ENCODE measurements at places on chromosomes 11 and 22.

- no peak for DNase-seq
These were observed 13.5 kb upstream of the EP300 start for GRCh38 chr22:41078931-41079330.

- DNase-seq, result no peak
These were observed 28.5 kb upstream of the CCDC34 start for GRCh38 chr11:27391331-27392015.

GRCh38 chr11:83448686-83449085 lies 162.5 kb upstream of the CCDC90B start:
- DNase-seq, result no peak

DNA sequence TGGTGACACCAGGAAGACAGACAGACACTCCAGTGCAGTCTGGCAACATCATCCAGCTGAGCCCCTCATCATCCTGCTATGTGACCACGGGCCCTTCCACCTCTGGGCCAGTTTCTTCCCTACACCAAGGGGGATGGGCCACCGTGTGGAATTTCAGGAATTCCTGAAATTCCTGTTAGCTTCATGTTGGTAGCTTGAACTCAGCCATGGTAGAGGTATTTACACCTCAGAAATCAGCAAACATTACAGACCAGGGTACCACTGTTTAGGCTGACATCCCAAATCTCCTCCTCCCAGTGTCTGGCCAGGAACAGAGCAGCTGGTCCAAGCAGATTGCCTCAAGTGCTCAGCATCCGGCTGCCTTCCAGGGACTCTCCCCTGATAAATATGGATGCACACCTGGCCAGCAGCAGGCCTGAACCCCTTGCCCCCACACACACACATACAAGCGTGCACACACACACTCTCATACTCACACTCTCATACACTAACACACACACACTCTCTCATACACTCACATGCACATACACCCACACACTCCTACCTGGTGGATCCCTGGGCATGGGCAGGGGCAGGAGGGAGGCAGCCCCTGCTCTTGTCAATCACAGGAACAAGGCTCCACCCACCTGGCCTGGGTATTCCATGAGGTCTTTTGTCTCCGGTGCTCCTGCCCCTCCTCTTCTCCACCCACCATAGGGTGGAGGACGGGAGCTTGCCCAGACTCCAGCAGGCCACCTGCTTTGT lies 85.2 kb downstream of the BUD13 start:
- DNase-seq, result no peak

GRCh38 chr22:20777420-20778177 lies 3.7 kb downstream of the SERPIND1 start:
- DNase-seq, result no peak

DNA sequence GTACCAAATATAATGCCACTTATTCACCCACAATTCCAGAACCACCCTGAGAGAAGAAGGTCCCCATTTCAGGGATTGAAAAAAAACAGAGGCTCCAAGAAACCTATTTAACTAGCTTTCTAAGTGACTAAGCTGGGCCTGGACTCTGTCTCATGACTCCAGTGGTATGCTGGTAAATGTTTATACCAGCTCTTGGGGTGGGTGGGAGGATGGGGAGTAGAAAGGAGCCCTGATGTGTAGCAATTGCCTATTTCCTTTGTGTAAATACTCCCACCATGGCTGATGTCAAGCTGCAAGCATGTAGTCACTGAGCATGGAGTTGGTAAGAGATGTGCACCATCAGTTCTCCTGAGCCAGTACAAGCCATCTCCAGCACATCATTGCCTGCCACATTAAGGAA lies 2.8 kb downstream of the PRG3 start:
- no peak for DNase-seq

DNA sequence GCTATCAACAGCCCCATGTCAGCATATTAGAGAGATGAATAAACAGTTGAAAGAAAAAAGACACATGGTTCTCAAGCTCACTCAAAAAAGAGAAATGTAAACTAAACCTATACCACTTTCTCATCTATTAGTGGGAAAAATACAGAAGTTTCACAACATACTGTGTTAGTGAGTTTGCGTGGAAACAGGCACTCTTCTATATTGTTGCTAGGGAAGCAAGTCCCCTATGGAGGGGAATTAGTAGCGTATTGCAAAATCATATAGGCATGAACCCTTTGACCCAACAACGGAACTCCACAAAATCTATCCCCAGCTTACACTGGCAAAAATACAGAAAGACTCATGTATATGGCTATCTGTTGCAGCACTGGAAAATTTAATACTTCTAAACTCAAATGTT lies 14.2 kb upstream of the RFPL2 start:
- no peak for DNase-seq

GRCh38 chr11:47342036-47342803 lies 10.3 kb downstream of the MYBPC3 start:
- DNase-seq, result no peak

DNA sequence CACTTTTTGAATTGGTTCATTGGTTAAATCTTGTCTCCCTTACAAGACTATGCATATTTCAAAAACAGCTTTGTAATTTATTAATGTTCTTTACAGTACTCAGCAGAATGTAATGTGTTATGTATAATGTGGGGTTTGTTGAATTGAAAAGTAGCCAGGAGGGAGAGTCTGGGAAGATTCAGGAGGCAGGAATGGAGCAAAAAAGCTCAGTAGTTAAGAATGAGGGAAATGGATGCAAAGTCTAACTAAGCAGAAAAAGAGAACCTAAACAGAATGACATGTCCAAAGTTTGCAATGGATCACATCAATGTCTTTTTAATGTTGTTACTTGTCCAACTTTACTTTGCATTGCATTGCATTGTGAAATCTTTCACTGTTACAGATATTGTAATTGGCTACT lies 86.5 kb upstream of the CARD18 start:
- no peak for DNase-seq

GRCh38 chr22:45317551-45318167 lies 7.9 kb downstream of the FAM118A start:
- DNase-seq, result no peak

DNA sequence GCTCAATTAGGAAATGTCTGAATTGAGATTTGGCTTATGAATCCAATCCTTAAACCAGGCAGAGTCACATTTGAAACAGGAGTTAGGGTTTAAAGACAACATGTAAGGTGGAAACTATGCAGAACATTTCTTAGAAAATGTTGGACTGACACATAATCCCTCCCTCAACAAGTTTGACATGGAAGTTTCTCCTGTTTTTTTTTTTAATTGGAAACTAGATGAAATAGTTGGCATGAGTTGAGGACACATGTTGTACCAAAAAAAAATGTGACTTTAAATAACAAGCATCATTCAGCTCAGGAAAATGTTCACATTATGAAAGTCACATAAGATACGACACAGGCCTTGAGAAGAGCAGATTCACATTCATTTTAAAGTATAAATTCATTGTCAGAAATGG lies 154.9 kb upstream of the DDI1 start:
- DNase-seq, result no peak

GRCh38 chr22:42368379-42369249 lies 63.6 kb downstream of the NFAM1 start:
- no peak for DNase-seq

- DNase-seq, result no peak
These were observed 1.6 kb upstream of the TSPAN18 start for GRCh38 chr11:44725016-44725685.

GRCh38 chr22:32562401-32562800 lies 87.8 kb downstream of the FBXO7 start:
- no peak for DNase-seq

DNA sequence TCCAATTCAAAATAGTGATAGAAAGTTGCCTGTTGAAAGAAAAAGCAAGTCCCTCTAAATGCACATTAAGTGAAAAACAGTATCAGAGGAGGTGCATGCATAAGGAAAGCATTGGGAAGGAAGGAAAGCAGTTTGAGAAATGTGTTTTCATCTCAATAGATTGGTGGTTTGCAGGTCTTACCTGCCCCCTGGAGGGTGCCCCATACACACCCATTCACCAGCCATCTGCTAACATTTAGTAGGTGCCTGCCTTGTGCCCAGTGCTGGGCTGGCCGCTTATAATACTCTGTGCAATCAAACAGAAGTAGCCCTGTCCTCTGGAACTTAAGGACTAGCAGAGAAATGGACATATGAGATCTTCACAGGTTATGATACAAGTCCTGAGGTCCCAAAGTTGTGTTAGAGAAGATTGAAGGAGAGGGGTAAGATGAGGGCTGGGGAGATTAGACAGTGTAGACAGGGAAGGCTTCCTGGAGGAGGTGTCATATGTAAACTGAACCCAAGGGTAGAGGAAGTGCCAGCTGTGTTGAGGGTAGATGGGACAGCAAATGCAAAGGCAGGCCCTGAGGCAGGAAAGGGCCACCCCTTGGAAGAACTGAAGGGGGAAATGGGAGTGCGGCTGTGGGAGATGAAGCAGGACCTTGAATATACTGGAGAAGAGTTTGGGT lies 184.2 kb downstream of the MN1 start:
- no peak for DNase-seq

GRCh38 chr11:33222052-33222750 lies 35.0 kb upstream of the HIPK3 start:
- no peak for DNase-seq

DNA sequence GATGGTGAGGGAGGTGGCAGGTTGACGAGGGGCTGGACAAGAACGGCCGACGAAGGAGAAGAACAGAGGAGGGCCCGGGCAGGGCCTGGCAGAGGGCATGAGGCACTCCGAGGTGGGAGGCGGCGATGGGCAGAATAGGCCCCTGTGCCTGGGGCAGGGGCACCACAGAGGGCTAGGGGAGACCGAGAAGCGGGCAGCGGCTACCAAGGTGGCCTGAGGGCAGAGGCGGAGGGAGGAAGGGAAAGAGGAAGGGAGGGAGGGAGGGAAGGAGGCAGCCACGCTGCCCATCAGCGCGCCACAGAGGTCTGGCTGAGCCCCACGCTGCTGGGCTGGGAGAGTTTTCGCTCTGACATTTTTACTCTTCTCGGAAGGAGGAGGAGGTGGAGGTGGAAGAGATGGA lies 11.3 kb downstream of the LSP1 start:
- no peak for DNase-seq

- no peak for DNase-seq
These were observed 2.4 kb upstream of the OR10V1 start for GRCh38 chr11:59716051-59716450.

DNA sequence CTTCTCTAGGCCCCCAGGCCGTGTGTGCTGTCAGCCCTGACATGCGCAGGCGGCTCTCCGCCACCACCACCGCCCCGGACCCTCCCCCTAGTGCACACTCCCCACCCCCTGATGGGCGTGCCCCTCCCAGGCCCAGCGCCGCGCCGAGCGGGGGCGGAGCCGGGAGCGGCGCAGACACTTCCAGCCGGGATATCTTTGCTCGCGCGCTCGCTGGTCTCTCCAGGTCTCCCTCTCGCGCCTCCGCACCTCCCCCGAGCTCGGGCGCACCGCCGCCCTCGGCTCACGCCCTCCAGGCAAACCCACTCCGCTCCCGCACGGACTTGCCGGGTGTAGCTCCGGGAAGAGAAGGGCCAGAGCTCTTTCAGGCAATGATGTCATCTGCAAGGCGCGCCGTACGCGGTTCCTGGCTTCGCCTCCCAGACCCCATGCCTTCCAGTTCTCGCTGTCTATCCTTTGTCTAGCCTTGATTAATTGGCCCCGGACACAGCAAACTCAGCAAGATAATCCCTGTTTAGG lies at the start of gene SCN3B:
SCN3B (minus strand) TSS at position 59 of the 516 bp plus-strand sequence. CDS start 823 bp downstream, outside the sequence.
- peak; percentile 22 for DNase-seq

- no peak for DNase-seq
These were observed 203.4 kb downstream of the KIF18A start for GRCh38 chr11:27904358-27905055.

- no peak for DNase-seq
These were observed 121.5 kb downstream of the KCNQ1OT1 start for GRCh38 chr11:2577991-2578928.

GRCh38 chr11:120854988-120855387 lies 168.9 kb upstream of the TBCEL start:
- no peak for DNase-seq

DNA sequence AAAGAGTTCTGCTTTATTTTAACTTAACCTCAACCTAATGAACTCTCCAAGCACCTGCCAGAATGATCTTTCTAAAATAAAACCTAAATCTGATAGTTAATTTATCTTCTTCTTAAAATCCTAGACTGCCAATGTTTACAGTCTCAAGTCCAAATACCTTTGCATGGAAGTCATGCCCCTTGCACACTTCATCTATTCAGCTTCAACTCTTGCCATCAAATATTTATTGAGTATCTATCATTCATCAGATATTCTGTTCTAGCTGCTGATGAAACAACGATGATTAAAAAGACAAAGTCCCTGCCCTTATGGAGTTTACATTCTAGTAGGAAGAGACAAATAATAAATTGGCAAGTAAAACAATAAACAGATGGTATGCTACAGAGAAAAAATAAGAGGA lies 101.7 kb downstream of the APOL5 start:
- no peak for DNase-seq

- no peak for DNase-seq
These were observed 10.9 kb downstream of the CYB561A3 start for GRCh38 chr11:61350803-61351202.

- no peak for DNase-seq
These were observed 51.2 kb upstream of the ARHGAP20 start for GRCh38 chr11:110763249-110764011.

DNA sequence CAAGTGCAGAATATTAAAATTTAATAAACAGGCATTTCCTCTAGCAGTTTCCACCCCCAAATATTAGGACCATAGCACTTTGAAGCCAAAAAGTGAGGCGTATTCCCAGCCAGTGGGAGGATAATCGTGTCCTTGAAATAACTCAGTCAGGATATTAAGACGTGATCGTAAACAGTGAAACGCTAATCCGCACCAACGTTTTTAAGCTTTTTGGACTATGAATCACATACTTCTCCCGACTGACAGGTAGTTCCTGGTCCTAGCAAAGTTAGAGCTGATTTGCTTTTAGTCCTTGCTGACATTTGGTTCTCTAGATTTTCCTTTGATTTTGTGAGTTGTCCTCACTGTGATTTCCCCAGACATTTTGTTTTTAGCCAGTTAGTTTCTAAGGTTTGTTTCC lies 197.1 kb upstream of the ARHGAP20 start:
- DNase-seq, result no peak

GRCh38 chr11:33005175-33005574 lies 10.5 kb upstream of the DEPDC7 start:
- no peak for DNase-seq

GRCh38 chr11:69297787-69298266 lies 3.9 kb downstream of the MYEOV start:
- DNase-seq, result no peak

DNA sequence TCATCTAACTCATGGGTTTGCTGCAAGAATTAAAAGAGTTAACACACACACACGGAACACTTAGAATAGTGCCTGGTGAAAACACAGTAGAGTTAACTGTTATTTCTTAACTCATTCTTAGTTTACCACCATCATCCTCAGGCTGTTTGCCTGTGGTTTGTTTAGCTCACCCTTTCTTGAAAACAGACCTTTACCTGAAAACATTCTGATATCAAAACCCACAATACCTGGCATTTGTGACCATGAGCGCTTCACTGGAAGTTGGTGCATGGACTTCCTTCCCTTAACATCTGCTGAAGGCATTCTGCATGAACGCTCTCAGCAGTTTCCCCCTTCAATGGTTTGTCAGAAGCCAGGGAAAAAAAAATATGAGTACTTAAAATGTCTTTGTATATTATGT lies 256.0 kb downstream of the ETS1 start:
- DNase-seq, result no peak
